ENCODE measurements at places on chromosomes 1 and 21.

GRCh38 chr1:233607252-233608119 is 6.4 kb upstream of the KCNK1 start:
- DNase-seq = peak; percentile 45

DNA sequence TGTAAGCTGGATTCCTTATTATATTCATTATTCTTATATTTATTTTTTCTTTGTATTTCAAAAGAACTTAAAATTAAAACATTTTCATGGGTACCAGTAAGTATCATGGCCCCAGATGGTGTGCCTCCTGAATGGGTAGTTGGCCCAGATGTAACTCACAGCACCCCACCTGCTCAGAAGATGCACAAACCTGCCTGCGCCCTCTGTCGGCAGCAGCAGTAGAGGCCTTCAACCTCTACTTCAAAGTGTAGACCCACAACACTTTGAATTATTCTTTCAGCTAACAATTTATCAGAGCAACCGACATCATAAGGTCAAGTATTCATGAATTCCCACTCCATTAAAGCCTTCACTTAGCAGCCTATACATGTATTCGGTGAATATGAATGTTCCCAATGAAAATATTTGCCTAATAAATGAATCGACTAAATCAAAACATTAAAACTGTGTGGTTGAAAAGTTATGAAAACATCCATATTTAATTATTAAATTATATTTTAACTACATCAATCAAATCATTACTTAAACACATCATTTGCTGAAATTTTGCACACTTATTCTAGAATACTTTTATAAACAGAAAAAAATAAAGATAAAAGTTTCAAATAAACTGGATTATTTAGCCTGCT is 25.4 kb downstream of the PIGM start:
- DNase-seq = peak; percentile 62

GRCh38 chr21:17393413-17393812 is 119.4 kb upstream of the CXADR start:
- DNase-seq = no peak

- DNase-seq = peak; percentile 68
Measured at GRCh38 chr1:231724876-231725647, 98.5 kb downstream of the DISC1 start.

GRCh38 chr21:14842601-14843000 is 222.2 kb downstream of the NRIP1 start:
- no peak for DNase-seq

DNA sequence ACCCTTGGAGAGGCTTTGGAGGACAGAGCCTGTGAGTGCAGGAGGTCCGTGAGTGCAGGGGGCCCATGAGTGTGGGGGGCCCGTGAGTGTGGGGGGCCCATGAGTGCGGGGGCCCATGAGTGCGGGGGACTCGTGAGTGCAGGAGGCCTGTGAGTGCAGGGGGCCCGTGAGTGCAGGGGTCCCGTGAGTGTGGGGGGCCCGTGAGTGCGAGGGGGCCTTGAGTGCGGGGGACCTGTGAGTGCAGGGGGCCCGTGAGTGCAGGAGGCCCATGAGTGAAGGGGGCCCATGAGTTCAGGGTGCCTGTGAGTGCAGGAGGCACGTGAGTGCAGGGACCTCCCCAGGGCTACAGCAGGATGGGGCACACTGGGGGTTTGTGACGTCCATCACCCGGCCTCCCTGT is 108.3 kb upstream of the TTC34 start:
- no peak for DNase-seq

DNA sequence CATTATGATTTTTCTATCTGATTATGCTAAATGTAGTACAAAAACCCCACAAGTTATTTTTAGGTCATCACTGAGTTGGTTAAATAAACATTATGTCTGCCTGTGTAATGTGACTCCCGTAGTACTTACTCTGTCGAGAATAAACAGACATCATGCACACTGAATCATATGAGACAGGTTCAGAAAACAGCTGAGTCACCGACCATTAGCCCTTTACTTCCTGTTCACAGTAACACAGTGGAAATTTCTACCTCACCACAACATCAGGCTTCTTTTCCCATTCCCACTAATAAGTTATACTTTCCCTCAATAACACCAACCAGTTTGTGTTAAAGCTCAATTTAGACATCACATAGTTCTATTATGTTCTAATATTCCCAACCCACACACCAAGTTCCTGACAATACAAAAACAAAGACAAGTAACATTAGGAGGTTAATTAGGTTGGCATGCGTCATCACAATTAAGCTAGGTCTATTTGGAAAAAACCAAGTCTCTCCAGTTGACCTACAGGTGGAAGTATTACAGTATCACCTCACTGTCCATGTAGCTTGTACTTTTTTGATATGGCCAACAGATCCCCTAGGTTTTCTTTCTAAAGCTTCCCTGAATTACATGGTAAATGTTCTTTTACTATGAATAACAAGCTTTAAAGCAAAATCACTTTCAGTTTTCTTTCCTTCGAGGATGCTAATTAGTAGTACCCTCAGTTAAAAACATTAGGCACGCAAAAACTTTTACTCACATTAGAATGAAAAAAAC is 154.2 kb downstream of the EIF4G3 start:
- DNase-seq = peak; percentile 79

DNA sequence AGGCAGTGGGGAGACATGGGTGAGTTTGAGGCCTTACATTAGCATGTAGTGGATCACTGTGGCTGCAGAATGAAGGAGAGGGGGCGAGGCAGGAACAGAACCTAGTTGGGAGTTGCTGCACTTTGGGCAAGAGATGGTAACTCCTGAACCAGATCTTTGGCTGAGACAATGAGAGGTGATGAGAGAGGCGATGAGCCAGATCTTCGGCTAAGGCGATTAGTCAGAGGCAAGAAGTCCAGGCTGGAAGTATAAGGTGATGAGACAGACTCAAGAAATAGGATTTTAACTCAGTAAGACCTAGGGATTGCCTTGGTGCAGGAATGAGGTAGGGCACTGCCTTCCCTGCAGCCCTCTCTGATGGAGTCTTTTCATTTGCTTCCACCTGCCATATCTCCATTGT is 9.1 kb upstream of the ARTN start:
- no peak for DNase-seq

All from adrenal gland (tissue), 19 donors.